Stimulated activated CD8-positive, alpha-beta memory T cell treated with anti-CD3 and anti-CD28 coated beads, Interleukin-7, amount 100 ng/mL, for 1 hour (primary cell): ENCODE measurements at places on chromosomes 7 and 10.

DNA sequence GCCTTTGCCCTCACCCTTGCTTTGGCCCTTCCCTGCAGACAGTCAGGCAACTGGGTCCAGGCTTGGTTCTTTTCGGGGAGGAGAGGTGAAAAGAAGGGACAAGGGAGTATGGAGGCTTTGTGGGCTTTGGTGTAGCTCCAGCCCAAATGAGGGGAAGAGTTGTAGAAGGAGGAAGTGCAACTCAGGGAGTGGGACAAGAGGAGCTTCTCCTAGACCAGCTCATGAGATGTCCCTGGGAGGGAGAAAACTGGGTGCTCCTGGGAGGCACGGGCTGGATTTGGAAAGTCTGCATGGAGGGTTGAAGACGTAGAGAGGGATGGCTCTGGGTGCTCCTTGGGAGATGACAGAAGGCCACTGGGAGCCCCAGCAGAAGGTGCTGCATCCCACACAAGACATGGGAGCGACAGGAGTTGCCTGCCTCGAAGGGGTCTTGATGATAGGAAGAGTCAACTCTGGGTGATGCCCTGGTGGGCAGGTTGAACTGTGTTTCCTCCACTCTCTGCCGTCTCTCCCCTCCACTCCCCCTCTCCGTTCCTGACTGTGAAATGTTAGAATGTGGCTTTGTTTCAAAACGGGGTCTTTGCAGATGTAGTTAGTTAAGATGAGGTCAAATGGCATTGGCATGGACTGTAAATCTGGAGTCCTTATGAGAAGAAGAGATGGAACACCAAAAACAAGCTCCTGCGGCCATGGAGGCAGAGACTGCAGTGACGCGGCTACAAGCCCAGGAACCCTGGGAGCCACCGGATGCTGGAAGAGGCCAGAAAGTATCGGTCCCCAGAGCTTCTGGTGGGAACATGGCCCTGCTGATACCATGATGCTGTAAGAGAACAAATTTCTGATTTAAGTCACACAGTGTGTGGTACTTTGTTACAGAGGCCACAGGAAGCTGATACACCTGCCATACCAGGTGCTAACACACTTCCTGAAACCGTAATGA is 298.5 kb downstream of the GLRX3 start:
- DNase-seq, result no peak

GRCh38 chr10:49564461-49565009 is 25.6 kb upstream of the ERCC6 start:
- no peak for DNase-seq

DNA sequence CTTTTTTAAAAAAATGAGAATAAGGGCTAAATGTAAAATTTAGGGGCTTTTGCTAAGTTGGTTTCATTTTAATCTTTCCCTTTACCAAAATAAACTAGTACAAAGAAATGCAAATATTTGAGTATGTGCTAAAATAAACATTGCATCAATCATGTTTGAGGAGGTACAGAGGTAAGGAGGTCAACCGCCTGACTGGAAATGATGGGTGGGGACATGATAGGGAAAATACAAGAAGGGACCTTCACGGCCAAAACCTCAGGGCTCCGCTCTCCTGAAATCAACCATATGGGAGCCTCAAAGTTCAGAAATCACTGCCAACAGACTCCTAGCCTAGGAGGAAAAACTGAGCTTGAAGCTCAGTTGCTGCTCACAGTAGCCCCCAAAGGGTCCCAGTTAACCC is 207.6 kb downstream of the AHR start:
- DNase-seq, result no peak

DNA sequence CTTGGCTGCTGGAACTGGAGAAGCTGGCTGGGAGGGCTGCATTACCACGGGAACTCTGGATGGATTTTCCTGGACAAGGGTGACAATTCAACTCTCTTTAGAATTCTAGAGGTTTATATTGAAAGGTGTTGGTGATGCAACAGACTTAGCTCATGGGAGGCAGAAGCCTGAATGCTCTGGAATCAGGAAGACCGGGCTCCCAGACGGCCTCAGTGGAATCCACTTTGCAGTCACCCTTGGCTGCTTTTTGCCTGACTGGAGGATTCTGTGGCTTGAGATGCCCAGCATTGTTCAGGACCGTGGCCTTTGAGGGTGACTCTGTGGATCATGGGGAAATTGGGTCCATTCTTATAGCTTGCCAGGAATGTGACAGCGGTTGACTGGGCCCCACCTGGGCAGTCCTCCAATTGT is 32.3 kb downstream of the PYROXD2 start:
- no peak for DNase-seq

- DNase-seq, result no peak
These were observed 39.6 kb downstream of the STARD3NL start for GRCh38 chr7:38217672-38218071.

DNA sequence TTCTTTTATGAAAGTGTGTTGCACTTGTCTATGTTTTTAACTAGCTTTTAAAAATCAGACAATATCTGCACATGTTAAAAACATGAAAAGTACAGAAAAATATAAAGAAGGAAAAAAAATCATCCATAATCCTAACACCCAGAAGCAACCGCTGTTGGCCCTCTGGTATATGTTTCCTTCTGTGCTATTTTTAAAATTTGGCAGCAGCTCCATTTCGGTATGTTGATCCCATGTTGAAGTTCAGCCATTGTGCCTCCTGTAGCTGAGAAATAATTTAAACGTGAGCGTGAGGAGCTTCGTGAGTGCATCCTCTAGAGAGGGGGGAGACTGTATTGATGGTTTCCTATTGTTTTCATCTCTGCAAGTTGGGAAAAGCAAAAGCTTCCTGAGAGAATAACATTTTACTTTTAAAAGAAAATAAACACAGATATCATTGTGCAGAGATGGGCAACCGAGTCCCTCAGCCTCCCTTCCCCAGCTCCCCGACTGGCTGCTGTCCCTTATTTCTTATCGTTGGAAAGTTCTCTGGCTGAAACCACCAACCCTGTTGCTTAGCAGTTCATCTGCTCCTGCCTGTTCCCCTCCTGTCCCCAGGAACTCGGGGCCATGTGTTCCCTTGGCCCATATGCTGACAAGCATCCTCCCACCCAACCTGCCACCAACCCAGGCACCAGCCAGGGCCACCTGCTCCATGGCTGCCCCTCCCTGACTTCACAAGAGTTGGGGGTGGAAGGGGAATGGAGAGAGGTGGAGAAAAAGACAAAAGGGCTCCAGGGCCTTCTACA is 499.1 kb upstream of the PODXL start:
- DNase-seq, result no peak

GRCh38 chr10:15211464-15211979 is 43.0 kb upstream of the NMT2 start:
- DNase-seq, result no peak

GRCh38 chr10:89258881-89259280 is 7.3 kb upstream of the LIPA start:
- no peak for DNase-seq

- no peak for DNase-seq
These were observed 45.9 kb downstream of the UNCX start for GRCh38 chr7:1278543-1278942.

DNA sequence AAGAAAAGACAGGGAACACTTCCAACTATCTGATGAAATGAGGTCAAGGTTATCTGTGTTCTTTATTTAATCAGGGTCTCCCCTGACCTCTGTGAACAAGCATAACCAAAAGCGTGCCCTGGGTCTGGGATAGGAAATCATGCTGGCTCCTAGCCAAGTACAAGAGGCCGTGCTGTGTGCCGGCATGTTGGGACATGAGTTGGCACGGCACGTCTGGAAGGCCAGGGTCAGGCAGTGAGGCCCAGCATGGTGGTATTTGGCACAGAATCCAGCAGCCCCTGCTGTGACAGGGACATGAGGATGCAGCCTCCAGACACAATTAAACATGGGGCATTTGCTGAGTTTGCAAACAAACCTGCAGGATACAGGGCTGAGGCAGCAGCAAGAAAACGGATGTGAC is 320.4 kb downstream of the PLXNA4 start:
- DNase-seq, result no peak

DNA sequence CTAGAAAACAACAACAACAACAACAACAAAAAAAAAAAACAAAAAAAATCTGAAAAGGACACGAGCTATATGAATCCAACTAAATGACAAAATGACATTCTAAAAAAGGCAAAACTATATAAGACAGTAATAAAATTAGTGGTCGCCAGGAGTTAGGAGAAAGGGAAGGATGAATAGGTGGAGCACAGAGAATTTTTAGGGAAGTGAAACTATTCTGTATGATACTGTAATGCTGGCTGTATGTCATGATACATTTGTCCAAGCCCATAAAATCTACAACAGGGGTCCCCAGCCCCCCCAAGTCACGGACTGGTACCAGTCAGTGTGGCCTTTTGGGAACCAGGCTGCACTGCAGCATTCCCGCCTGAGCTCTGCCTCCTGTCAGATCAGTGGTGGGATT is 2.8 kb upstream of the PUS7 start:
- DNase-seq, result no peak
